ENCODE measurements at places on chromosomes 3 and 15.
A peak's percentile ranks its signal among the peaks of the same experiment; 100 is the strongest.

- no peak for DNase-seq
Observed at GRCh38 chr3:15953841-15954240, 156.1 kb upstream of the ANKRD28 start.

DNA sequence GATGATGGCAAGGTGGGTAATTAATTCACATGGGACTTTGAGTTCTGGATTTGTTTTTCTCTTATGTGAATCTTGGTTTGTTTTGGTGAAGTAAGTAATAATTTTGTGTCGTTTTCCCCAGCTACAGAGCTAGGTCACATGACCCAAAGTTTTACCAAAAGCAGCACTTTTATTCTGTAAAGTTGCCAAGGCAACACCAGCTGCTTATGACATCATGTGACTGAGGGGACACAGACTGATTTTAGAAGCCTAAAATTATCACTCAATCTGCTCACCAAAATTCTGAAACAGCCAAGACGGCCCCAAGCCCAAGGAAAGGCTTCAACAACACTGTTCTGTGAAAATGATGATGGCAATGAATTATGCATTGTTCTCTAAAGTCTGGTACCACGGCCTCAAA lies 63.9 kb downstream of the MEX3B start:
- no peak for DNase-seq

GRCh38 chr3:13167064-13167743 lies 94.0 kb upstream of the IQSEC1 start:
- no peak for DNase-seq

- DNase-seq, result peak; percentile 12
Observed at GRCh38 chr3:151835751-151836525, 22.0 kb downstream of the AADAC start.

DNA sequence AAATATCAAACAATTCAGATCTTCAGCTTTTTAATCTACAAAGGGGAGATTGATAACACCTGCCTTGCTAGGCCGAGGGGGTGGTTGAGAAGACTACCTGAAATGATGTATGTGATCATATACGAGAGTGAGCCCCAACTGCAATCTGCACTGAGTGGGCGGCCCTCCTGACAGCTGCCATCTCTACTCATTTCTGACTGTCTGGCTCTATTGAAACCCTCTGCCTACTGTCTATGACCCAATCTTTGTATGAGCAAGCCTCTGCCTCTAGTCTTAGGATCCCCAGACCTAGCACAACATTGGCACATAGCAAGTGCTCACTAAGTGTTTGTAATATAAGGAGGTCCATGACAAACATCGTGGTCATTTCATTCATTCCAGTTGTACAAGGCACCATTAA lies 144.4 kb upstream of the NR2F2 start:
- no peak for DNase-seq

GRCh38 chr15:38217191-38217595 lies 35.4 kb upstream of the SPRED1 start:
- DNase-seq, result peak; percentile 27

DNA sequence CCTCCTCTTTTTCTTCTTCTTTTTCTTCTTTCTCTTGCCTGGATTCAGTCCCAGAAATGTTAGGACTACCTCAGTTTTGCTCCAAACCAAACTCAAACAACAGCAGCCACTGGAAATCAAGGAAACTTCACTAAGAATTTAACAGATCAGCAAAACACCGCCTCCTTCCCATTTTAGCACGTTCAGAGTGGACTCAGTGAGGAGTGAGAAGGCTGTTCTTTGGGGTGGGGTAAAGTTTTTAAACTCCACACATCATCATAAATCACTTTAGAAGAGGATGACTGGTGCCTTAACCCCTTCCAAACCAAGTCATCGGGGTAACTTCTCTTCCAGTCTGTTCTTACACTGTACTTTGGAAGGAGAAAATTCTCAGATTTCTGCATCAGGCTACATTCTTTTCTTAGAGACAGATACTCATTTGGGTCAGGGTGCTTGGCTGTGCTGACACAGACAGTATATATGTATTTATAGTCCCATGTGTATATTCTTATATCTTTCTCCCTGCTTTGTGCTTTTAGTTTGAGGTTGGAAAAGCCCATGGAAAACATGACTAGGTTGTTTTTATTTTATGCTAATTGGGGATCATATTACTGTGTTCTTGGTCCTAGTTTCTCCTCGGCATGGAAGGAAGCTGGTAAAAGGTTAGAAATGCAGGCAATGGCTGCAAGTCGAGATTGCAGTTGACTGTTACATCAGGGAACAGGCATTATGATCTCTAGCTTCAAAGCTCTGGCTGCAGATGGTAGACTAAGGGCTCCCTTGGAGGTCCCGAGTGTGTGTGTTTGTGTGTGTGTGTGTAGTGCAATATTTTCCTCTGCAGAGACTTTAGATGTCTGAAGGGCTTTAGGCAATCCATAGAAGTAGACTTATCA lies at the start of gene CCDC80:
CCDC80 (minus strand) TSS at position 214 of the 872 bp plus-strand sequence. CDS start 1,238 bp downstream, outside the sequence.
- DNase-seq, result peak; percentile 96

DNA sequence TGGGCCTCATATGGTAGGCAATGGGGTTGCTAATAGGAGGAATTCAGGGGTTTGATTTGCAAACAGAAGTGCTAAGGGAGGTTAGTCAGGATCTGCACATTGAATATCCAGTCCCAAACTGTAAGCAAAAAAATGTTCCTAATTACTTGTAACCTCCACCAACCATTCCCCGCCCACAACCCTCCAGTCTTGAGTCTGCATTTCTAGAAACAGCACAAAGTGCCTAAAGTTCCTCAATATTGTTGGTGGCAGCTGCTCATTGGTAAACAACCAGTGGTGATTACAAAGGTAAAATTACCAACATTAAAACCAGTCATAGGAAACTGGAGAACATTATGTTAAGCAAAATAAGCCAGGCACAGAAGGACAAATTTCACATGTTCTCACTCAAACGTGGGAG lies 18.9 kb downstream of the HDC start:
- no peak for DNase-seq
